ENCODE measurements at places on chromosomes 6 and 20.

DNA sequence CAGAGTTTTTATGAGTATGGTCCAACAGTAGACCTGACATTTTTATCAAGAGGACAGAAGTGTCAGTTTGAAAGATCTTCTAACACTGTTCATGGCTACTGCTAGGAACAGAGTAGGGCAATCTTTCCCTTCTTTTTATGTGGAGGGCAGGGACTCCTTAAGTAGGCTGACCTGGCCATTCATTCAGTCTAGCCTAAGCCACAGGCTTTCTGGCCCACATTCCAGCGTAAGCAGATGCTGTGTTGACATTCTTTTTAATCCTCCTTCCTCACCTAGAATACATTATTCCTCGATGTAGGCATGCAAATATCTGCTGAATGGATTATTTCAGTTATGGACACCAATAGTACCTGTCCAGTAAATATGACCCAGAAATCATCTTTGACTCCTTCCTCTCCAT lies 188.3 kb downstream of the ATXN1 start:
- ATAC-seq: no peak

- no peak for ATAC-seq
Observed at GRCh38 chr20:50953821-50954220, 4.5 kb downstream of the DPM1 start.

- peak; percentile 45 for ATAC-seq
Observed at GRCh38 chr20:57993716-57994431, 234.6 kb downstream of the ANKRD60 start.

DNA sequence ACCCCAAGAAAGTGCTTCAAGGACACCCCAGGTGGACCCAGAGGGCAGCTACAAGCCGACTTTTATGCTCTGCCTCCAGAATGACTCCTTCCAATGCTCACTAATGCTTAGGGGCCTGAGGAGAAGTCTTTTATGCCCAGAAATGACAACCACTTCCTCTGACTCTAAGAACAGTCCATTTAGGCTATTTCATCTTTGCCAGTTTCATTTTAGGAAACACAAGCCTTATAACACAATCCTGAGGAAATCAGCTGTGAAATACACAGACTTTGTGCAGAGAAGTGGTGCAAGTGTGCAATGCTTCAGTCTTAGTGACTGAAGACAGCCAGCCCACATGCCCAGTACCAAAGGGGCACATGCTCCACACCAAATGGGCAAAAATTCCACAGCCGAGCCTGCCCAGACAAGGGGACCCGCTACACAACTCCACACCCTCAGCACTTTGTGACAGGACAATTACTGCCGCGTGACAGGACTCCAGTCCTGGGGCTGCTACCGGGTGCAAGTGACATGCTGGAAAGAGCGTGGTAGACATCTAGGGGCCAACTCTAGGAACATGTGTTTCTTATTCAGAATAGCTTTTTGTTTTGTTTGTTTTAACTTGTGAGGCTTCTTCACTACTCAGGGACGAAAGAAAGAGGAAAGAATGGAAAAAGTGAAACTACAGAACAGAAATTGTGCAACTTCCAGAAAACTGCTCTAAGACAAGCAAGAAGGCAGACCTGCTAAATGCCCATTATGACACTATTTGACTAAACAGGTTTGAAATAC lies 28.2 kb upstream of the PLAGL1 start:
- peak; percentile 51 for ATAC-seq

- no peak for ATAC-seq
Observed at GRCh38 chr6:82597201-82597600, 233.6 kb downstream of the TPBG start.

- ATAC-seq: no peak
Observed at GRCh38 chr20:32968478-32969241, 35.6 kb downstream of the SUN5 start.

DNA sequence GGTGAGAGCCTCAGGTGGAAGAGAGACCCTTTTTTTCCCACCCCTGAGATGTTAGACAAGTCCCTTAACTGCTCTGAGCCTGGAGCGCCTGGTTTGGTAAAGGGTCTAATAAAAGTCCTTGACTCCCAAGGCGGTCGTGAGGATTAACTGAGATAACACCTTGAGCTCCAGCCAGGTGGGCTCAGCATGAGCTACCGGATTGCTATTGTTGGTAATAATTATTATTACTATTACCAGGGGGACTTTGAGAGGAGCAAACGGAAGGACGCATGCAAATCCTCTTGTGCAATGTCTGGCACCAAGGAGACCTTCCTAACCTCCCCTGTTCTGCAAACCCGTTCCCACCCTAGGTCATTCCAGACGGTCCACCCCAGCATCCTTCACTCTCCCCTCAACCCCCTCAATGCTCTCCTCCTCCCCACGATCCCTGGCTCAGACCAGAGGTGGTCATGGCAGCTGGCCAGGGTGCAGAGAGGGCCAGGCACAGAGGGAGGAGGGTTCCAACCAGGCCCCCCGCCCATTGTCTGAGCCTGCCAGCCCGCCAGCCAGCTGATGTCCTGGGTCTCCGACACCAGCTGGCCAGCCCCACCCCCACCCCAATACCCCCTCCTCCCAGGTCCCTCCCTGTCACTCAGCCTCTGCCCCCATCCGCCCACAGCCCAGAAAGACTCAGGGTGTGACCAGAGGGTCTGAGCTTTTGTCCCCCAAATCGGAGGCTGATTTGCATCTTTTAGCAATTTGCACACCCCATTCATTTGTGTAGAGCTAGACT lies 14.3 kb upstream of the CBFA2T2 start:
- peak; percentile 77 for ATAC-seq

DNA sequence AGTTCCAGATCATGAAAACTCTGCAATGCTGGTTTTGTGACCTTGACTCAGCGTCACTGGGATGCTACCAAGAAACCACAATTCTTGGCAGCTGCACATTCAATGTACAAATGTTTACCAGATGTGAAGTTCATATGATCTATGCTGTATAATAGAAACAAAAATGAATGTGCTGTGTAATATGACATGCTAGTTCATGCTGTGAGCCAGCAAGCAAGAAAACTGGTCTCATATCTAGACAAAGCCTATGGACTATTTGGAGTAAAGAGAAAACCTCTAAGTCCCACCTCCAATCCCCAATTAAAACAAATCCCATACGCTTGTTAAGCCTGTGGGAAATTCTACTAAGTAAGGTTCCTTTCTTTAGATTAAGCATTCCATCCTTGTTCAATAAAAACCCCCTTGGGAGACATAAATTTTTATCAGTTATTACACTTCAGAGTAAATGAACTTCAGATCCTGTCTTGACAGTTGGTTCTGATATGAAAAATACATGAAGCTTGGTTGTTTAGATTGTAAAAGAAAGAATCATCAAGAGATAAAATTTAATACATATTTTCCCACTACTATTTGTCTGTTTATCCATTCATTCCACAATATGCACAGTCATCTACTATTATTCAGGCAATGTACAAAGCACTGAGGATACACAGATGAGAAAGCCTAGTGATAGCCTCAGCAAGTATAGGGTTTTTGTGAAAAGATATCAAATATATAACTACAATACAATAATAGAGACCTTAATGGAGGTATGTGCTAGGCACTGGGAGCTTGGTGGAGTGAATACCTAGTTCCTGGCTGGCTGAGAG lies 20.1 kb downstream of the COL21A1 start:
- peak; percentile 24 for ATAC-seq

GRCh38 chr6:36852481-36853147 lies 13.4 kb upstream of the CPNE5 start:
- peak; percentile 15 for ATAC-seq

DNA sequence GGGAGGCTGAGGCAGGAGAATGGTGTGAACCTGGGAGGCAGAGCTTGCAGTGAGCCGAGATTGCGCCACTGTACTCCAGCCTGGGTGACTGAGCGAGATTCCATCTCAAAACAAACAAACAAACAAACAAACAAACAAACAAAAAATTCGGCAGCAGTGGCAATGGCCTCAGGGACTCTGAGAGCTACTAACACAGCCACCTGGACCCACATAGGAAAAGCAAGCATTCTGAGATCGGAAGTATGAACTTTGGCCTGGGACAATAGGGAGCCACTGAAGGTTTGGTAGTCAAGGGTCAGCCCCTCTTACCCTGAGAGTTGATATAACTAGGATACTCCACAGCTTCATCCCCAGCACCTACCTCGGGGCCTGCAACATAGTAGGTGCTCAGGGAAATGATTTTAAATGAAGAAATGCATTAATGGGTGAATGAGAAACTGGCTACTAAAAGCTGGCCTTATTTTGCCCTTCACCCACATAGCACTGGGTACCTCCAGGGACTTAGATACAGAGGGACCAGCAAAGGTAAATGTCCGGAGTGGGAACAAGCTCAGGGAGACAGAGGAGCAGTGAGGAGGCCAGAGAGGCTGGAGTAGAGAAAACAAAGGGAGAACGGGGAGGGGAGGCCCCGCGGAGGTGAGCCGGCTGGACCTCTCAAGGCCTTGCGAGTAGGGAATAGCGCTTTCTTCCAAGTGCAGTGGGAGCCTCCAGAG lies 46.6 kb upstream of the PTGIS start:
- ATAC-seq: no peak

DNA sequence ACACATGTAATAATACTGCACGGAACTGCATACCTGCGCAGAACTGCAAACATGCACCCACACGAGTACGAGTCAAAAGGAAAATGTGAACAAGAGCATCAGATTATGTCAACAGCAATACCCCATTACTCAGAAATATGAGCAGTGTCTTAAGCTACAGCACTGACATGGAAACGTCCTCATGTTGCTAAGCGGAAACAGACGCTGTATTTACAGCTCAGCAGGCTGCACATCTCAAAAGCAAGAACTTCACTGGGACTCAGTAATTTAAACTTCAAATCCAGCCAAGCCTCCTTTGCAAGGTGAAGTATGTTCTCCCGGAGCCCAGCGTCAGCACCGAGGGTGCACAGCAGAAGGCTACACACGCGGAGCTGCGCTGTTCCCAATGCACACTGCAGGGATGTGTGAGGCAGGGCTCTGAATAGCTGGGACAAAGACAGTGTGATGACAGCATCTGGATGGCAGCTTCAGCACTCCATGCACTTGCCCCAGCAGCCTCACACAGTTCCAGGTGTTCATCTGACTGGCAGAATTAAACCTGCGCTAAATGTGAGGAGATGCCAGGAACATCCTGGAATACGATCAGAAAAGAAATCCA lies 202.8 kb downstream of the WDR27 start:
- ATAC-seq: no peak

GRCh38 chr6:139853302-139853992 lies 479.0 kb upstream of the CITED2 start:
- ATAC-seq: no peak

GRCh38 chr6:27668442-27669294 lies 195.8 kb upstream of the ZNF184 start:
- peak; percentile 36 for ATAC-seq

DNA sequence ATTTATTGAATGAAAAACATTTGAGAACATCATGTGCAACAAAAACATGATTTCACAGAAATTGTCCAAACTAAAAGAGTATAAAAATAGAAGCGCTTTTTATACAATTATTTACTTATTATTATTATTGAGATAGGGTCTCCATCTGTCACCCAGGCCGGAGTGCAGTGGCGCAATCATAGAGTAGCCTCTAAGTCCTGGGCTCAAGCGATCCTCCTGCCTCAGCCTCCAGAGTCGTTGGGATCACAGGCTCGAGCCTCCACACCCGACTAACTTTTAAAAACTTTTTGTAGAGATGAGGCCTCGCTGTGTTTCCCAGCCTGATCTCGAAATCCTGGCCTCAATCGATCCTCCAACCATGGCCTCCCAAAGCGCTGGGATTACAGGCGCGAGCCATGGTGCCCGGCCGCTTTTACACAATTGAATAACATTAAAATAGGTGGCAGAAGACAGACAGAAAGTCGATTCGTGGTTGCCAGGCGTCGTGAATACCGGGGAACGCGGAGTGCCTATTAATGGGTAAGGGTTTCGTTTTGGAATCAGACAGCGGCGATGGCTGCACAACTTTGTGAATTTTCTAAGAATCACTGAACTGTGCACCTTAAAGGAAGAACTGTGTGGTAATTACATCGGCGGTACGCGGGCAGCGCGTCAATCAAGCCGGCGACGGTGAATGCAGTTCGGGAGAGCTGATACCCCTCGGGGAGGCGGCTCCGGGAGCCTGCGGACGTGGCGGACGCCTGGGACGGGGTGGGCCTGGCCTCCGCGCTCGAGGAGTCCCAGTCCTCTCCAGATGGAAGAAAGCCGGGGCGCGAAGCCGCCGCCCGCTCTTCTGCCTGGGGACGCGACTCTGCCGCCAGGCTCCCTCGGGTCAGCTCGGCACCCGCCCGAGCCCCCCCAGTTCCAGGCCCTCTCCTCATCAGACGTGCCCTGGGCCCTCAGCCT lies 807 bp downstream of the TBC1D20 start:
- peak; percentile 57 for ATAC-seq

DNA sequence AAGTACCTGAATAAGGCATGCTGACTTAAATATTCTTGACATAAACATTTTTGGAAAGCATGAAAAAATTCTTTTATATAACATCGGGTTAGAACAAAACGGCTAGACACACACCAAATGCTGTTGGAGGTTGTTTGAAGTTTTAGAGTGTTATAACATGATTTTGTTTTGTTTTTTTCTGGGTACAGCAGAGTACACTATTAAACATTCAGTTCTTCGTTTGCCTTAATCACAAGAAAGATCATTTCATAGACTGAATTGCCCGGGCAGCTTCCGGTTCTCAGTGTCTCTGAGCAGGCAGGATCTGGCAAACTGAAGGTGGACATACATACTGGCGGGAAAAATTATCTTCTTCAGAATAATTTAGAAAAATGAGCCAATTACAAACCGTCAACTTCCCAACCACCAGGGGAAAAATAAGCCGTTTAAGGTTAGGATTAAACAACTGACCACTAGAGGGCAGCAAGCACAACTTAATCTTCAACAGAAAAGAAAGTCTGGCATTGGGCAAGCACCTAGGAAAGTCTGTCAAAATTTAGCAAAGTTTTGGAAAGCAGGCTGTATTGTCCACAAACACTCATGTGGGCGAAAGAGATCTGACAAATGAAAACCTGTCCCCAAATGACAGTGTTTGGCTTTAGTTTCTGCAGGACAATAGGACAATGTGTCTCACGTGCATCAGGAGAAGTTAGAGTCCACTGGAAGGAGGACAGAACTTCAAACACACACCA lies 15.0 kb downstream of the ZNF217 start:
- peak; percentile 60 for ATAC-seq

GRCh38 chr6:28167926-28168325 lies 26.2 kb downstream of the ZKSCAN8 start:
- ATAC-seq: no peak

DNA sequence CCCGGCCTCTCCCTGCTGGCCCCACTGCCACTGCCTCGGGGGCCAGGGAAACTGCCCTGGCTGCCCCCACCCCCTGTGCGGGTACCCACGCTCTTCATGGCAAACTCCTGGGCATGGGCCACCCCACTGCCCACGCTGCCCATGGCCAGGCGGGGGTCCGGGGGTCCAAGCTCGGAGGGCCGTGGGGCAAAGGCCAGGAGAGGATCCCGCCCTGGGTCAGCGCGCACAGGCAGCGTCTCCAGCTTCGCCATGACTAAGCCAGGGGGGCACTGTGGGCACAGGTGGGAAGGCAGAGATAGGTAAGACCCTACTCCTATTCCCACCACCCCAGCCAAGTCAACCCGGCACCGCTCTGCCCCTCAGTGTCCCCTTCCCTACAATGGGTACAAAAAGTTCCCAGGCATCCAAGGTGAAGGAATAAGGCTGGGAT lies 6.4 kb downstream of the LZTS3 start:
- no peak for ATAC-seq

- ATAC-seq: no peak
Observed at GRCh38 chr6:18397701-18398100, 10.6 kb downstream of the RNF144B start.

GRCh38 chr6:158848490-158848895 lies 29.3 kb upstream of the EZR start:
- ATAC-seq: no peak

All from motor neuron (in vitro differentiated cells).